Activated naive CD8-positive, alpha-beta T cell treated with anti-CD3 and anti-CD28 coated beads, Interleukin-2, amount 10 ng/mL, durations not matched to agents 7 days and 5 days (primary cell): ENCODE measurements at places on chromosomes 12 and 14. TPM values are rescaled to one million over a fixed set of nuclear protein-coding genes. Genes with fewer than 3 reads are reported as not detected.
A peak's percentile ranks its signal among the peaks of the same experiment; 100 is the strongest.

DNA sequence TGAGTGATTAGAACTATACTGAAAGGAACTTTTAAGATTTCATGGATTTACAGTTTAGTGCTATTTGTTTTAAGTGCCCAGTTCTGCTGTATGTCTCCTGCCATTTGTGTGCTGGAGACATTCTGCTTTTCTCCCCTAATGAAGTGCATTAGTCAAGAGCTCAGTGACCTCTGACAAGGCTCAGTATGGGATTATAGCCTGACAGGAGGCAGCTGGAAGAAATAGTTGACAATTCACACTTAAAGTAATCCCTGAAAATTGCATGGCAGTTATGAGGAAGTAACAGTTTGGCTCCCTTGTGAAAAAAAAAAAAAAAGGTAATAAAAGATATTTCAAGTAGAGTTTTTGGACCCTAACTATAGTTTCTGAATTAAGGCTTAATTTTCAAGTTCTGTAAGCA lies 70.3 kb downstream of the ALX1 start:
- no peak for DNase-seq

- DNase-seq, result no peak
These were observed 6.3 kb upstream of the DICER1 start for GRCh38 chr14:95163666-95164065.

- DNase-seq, result no peak
These were observed 699 bp upstream of the HOXC11 start for GRCh38 chr12:53972152-53972702.

DNA sequence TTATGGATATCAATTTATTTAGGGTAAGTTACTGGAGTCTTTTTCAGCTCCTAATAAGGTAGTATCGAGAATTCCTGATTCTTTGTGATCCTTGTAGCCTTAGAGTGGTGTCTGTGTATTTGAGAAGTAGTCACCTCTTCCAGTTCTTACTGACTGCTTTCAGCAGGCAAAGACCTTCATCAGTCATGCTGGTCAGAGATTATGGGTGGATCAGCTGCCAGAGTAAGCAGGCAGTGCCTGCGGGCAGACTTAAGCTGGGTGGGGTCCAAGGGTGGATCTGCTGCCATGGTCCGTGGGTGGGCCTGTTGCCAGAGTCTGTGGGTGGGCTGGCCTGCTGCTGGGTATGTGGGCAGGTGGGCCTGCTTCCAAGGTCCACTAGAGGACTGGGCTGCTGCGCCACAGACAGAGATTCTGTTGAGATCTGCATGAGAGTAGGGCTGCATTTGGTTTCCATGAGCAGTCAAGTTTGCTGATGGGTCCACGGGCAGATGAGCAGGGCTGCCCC lies 188.7 kb downstream of the ANO2 start:
- no peak for DNase-seq

- no peak for DNase-seq
These were observed 68.2 kb downstream of the ATP23 start for GRCh38 chr12:58009405-58010195.

DNA sequence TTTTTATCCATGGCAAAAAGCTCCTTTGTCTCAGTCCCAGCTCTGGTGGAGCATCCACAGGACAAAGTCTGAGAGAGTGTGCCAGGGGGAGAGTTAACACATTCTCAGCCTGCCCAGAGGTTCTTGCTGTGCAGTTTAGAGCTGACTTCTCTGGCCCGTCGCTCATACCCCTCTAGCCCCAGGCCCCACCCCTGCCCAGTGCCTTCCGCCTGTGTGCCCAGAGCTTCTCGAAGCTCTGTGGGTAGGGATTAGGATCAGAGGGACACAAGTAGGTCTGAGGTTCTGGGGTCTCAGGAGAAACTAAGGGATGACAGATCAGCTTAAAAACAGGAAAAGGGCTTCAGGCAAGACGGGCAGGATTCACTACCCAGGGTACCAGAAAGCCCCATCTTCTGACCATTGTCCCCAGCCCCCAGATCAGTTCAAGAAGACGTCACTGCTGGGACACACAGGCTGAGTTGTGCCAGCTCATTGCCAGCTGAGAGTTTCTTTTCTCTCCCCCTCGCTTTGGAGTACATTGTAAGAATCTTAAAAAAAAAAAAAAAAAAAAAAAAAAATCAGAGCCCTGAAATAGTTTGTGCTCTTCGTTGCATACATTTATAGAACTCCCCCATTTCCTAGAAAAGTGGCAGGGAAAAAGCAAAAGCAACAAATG lies 127.0 kb downstream of the GCH1 start:
- no peak for DNase-seq

DNA sequence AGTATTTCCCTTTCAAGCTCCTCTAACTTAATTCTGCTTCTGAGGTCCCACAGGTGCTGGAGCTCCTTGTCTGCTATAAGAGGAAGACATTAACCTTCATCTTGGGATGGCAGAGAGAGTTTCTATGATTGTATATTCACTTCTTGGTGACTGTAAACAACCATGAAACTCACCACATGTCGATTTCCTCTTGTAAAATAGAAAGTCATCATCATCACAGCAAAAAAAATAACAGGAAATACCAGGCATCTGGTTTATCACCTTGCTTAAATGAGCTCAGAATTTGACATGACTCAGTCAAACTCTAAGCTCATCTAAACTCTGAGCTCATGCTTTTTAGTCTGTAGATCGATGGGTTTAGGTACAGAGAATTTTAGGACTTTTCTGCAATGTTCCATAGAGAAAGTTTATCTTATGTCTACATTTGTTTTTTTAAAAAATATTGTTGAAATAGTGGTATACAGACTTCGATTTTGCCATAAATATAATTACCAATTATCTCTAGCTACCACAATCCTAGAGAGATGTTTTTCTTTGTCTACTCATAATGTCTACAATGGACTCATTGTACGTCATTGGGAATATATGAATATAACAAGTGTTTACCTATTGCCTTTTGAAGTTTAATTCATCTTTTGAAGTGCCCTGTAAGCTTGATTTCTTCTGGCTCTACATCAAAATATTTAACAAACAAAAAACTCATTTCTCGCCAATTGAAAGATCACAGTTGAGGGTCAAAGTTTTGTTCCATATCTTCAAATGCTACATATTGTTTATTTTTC lies 58.4 kb downstream of the IGF1 start:
- DNase-seq, result no peak

GRCh38 chr12:75767957-75768356 lies 256.5 kb upstream of the KRR1 start:
- DNase-seq, result no peak

DNA sequence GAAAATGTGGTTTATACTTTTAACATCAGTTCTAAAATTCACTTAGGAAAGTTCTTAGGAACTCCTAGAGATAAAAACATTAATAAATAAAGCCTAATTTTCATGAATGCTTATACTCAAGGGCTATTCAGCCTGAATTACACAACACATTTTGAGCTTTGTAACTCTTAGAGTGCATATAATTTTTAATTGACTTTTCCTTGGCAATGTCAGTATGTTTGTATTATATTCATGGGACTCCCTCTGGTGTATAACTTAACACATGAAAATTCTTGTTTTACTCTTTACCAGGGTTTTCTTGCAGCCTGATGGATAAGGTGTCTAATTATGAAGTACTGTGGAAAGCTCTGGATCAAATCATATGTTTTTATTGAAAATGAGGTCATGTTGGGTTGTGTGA lies 150.6 kb upstream of the HMGA2 start:
- no peak for DNase-seq

GRCh38 chr12:51098611-51099010 lies 15.2 kb upstream of the CSRNP2 start:
- no peak for DNase-seq

DNA sequence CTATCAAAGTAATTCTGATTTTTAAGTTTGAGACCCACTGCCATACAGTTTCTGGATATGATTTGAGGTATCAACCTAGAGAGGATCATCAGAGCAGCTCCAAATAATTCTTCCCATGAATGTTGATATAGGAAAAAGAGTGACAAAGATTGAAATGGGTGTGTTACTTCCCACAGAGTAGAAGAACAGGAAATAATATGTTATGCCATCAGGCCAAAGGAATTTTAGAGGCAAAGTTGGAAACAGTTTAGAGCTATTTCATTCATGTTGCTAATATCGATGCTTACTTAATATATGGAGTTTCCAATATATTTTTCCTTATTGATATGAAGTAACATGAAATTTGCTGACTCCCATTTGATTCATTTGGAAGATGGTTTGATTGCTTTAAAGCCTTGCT lies 8.9 kb upstream of the MSRB3 start:
- DNase-seq, result no peak

DNA sequence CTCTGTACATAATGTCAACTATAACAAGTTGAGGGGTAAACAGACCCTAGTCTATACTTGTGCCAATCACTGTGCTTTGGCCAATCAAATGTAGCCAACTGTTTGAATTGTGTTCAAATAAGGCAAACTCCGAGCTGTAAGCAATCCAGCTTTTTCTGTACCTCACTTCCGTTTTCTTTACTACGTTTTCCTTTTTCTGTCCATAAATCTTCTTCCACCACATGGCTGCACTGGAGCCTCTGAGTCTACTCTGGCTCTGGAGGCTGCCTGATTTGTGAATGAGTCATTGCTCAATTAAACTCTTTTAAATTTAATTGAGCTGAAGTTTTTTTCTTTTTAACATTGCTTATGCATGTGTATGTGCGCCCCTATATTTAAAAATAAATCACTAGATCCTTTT lies 29.7 kb downstream of the CLEC1A start:
- DNase-seq, result no peak

DNA sequence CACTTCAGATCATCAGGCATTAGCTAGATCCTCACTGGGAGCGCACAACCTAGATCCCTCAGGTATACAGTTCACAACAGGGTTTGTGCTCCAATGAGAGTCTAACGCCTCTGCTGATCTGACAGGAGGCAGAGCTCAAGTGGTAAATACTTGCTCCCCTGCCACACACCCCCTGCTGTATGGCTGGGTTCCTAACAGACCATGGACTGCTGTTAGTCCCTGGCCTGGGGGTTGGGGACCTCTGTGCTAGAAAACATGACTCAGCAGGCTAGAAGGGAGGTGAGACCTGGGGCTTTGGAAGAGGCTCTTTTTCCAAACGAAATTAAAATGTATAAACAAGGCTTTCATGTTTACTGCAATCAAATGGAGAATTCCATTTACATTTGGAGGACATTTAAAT lies 691.1 kb downstream of the FLRT2 start:
- DNase-seq, result no peak

GRCh38 chr14:85533023-85533860 lies 3.3 kb downstream of the FLRT2 start:
- no peak for DNase-seq

DNA sequence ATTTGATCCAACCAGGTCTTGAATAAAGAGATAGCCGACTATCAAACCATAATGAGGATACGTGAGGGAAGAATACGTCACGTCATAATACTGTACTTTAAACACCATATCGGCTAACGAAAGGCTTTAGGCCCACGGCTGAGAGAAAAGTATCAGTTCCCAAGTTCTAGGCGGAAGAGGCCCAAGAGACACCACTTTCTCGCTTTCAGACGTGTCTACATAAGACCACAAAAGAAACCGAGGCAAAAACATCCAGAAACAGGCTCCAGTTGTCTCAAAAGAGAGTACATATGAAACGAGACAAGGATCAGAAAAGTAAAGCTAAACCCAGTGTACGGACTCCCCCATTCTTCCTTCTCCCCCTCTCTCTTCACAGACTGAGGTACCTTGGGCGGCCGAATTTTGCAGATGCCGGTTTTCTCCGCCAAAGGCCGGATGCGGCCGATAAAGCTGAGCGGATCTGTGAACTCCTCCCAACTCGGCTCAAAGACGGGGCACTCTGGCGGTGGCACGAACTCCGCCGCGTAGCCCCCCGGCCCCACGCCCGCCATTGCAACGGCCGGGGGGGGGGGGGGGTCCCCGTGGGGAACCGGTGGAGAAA lies 479 bp downstream of the KDM5A start:
- peak; percentile 68 for DNase-seq

- DNase-seq, result peak; percentile 45
These were observed 32.4 kb upstream of the PPP1R13B start for GRCh38 chr14:103879570-103880347.

DNA sequence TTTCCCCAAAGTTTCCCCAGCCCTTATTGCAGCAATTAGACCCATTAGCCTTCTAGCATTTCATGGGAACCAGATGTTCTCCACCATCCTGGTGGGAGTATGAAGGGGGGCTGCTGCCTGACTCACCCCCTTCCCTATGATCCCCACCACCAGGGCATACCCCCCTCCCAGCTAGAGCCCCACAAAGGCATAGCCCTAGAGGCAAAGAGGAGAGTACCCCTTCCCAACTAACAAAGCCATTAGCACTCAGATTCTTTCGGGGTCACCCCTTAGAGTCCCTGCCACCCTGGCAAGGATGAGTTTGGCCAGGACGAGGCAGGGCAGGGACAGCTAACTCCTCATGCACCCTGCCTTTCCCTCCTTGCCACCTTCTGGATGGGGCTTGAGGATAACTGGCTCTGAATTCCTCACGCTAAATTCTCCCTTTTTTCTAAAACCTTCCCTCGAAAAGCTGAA lies 9.2 kb downstream of the RARG start:
- DNase-seq, result peak; percentile 33

- DNase-seq, result no peak
These were observed 472.1 kb downstream of the BCL11B start for GRCh38 chr14:98799891-98800290.

DNA sequence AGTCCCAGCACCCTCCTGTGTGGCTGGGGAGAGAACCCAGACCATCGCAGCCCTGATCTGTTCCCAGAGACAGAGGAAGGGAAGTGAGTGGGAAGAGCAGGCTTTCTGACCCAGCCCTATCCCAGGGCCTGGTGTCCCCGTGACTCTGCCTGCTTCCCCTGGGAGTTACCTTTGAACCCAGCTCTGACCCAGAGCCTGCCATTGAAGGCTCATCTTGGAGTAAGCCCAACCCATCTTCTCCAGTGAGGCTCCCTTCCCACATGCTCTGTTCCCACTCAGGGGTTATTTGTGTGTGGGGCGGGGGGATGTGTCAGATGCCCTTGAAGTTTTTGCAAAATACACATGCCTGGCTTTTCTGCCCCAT lies 6.0 kb downstream of the TMEM63C start:
- no peak for DNase-seq

DNA sequence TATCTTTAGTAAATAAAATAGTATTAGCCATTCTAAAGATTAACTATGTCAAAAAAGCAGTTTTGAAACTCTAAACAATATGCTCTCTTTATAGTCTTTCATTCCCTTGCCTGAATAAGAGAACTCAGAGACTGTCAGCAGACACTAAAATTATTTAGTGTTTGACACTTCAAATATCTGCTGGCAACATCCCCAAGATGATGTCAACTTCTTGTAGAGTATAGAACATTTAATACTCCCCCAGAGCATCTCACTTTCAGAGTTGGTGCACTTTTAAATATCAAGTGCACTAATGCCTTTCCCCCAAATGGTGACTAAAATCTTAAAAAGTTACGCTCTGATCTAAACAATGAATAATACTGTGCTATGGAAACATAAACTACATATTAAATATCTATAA lies 374.9 kb downstream of the SLC6A15 start:
- DNase-seq, result no peak

GRCh38 chr12:30932881-30933280 lies 6.3 kb downstream of the TSPAN11 start:
- DNase-seq, result no peak

The POLE gene
- total RNA-seq, result 168 TPM

The CD163L1 gene
- 1.2 TPM for total RNA-seq

The KLHL33 gene
- total RNA-seq, result 3.4 TPM

The TSPAN11 gene
- total RNA-seq, result not detected

The CABP1 gene
- 1.7 TPM for total RNA-seq

The PLEKHH1 gene
- total RNA-seq, result 1.0 TPM

The EPS8 gene
- 3.4 TPM for total RNA-seq

The SPIC gene
- total RNA-seq, result not detected

The SLC17A8 gene
- total RNA-seq, result not detected

The GIT2 gene
- 103 TPM for total RNA-seq

The B4GALNT3 gene
- 4.3 TPM for total RNA-seq

The HPD gene
- not detected for total RNA-seq

The KRT6C gene
- total RNA-seq, result not detected

The ANP32D gene
- not detected for total RNA-seq

The ANGEL1 gene
- total RNA-seq, result 17.3 TPM
